ENCODE measurements at places on chromosomes 12 and 14. TPM values are rescaled to one million over a fixed set of nuclear protein-coding genes. Genes with fewer than 3 reads are reported as not detected.

NTF3 gene
- not detected for polyA plus RNA-seq

TSPAN8 gene
- not detected for polyA plus RNA-seq

ZNF891 gene
- polyA plus RNA-seq: 0.20 TPM

CLEC1B gene
- polyA plus RNA-seq: not detected
